ENCODE measurements at places on chromosomes 7 and 10. TPM values are rescaled to one million over a fixed set of nuclear protein-coding genes. Genes with fewer than 3 reads are reported as not detected.

CPA4 gene
- 113 TPM for total RNA-seq

CALML5 gene
- not detected for total RNA-seq

ABLIM1 gene
- 7.2 TPM for total RNA-seq

LAMB4 gene
- total RNA-seq: 0.05 TPM

H2BK1 gene
- not detected for total RNA-seq

C10orf53 gene
- not detected for total RNA-seq

ARMH3 gene
- 11.7 TPM for total RNA-seq

FKBP6 gene
- total RNA-seq: not detected

CLCN1 gene
- total RNA-seq: not detected

CUBN gene
- total RNA-seq: 4.8 TPM

CLDN4 gene
- total RNA-seq: 0.89 TPM

CHAT gene
- not detected for total RNA-seq

CYP2C8 gene
- total RNA-seq: not detected

ACHE gene
- total RNA-seq: 0.30 TPM

OPN1SW gene
- total RNA-seq: not detected

TMEM72 gene
- not detected for total RNA-seq

FAM107B gene
- total RNA-seq: 11.1 TPM

Measured in smooth muscle cell of the umbilical artery (primary cell).